ENCODE measurements at places on chromosomes 2 and 18. TPM values are rescaled to one million over a fixed set of nuclear protein-coding genes. Genes with fewer than 3 reads are reported as not detected.

NOSTRIN gene
- not detected for total RNA-seq

ZEB2 gene
- 112 TPM for total RNA-seq

GPR39 gene
- total RNA-seq, result not detected

NCOA1 gene
- 18.9 TPM for total RNA-seq

IL37 gene
- total RNA-seq, result not detected

CYP27A1 gene
- total RNA-seq, result 30.4 TPM

FLACC1 gene
- total RNA-seq, result not detected

SLC9A4 gene
- not detected for total RNA-seq

MEP1B gene
- not detected for total RNA-seq

CHRNG gene
- 3.3 TPM for total RNA-seq

TET3 gene
- 4.8 TPM for total RNA-seq

FEV gene
- total RNA-seq, result not detected

KIF3C gene
- total RNA-seq, result 12.1 TPM

ACVR1C gene
- total RNA-seq, result 2.2 TPM

HOXD4 gene
- not detected for total RNA-seq

SLC19A3 gene
- 1.0 TPM for total RNA-seq

MAP3K19 gene
- not detected for total RNA-seq

STARD7 gene
- 97.7 TPM for total RNA-seq

SIX2 gene
- total RNA-seq, result 0.72 TPM
